ENCODE measurements at places on chromosomes 4 and X.

DNA sequence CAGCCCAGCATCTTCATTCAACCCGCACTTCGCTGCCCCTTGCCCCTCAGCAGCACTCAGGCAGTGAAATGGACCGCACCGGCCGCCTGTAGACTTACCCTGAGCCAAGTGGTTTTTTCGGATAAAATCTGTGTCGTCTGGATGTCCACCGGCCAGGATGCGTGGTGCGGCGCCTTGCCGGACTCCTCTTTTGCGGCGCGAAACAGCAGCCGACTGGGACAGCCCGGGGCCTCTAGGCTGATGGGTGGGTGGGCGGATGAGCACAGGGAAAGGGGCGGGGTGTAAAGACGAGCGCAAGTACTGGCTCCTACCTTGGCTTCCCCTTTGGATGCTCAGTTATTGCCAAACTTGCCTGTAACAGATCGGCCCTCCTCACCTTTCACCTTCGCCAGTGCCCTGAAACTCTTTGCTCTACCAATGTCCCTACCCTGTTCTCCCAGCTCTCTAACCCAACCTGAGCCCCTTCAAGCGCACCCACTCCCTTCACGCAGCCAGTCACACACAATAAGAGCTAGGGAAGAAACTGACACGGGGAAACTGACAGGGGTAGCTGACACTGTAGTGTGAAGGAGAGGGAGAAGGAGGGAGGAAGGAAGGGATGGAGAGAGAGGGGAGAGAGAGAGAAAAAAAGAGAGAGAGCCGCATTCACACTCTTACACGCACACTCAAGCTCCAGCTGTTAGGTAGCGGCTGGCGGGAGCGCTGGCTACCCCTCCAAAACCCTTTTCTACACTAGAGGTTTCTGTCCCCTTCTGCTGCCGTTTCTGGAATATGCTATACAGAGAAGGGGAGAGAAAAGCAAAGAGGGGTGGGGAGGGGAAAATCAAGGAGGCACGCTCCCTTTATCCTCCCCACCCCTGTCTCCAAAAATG, 559 bp downstream of the TRPC5 start:
- DNase-seq = no peak

DNA sequence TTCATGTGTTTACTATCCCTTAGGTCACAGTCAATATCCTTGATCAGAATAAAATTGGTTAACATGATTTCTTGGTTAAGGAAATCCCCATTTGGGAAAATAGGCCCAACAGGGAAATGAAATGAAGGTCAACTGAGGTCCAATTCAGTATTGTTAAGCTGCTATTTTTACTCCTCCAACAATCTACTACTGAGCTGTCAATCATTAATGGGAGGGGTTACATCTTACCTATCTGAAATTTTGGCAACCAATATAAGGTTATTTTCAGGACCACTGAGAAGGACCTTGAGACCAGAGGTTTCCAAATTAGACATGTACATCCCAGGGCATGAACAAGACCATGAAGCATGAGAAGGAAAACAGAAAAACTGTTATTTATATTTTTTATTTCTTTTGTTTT, 64.2 kb upstream of the ALG13 start:
- no peak for DNase-seq

GRCh38 chr4:99462875-99463464, 27.8 kb upstream of the ADH7 start:
- DNase-seq = peak; percentile 78

GRCh38 chr4:38866973-38867477, 581 bp upstream of the FAM114A1 start:
- DNase-seq = no peak

GRCh38 chr4:65893271-65893670, 223.0 kb upstream of the EPHA5 start:
- no peak for DNase-seq

- DNase-seq = no peak
Measured at GRCh38 chrX:99172958-99173357, 1237.1 kb downstream of the PCDH19 start.

DNA sequence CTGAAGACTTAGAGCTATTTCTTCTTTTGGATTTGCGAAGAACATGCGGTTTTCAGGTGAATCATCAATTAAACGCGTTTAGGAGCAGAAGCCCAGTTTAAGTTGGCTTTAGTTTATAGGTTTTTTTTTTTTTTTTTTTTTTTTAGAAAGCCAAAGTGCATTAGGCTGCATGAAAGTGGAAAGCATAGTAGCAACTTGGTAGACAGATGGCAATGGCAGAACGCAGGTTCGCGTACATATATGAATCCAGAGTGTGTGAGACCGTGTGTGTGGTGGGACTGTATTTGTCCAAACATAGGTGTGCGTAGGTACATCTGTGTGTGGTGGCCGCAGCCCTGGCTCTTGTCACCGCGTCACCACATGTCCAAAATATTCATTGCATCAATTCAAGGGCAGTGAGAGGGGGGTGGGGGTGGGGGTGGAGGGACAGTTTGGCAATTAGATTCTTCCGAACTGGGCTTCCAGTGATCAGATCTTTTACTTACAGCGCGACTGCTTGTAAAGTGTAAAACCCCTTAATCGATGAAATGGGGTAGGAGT, 901 bp downstream of the JADE1 start:
- peak; percentile 43 for DNase-seq

GRCh38 chrX:15143050-15143824, 126.6 kb downstream of the ASB9 start:
- peak; percentile 41 for DNase-seq

DNA sequence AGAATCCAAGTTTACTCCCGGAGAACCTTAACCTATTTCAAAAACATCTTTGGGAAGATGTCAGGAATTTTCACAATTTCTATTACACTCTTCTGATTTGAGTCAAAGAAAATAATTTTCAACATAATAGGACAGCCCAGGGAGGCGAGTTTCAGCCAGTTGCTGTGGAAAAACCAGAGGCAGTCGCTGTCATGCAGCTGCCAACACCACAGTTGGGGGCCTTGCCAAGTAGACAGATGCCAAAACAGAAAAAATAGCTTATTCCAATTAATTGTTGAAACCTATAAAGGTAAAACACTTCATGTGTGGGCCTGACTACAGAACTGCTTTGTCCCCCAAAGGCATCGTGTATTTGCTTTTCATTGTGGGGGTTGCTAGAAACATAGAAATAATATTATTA, 225.8 kb downstream of the DMD start:
- DNase-seq = peak; percentile 5

- no peak for DNase-seq
Measured at GRCh38 chr4:182877326-182877883, 39.8 kb downstream of the DCTD start.

- no peak for DNase-seq
Measured at GRCh38 chrX:39736216-39737211, 361.2 kb downstream of the BCOR start.

- no peak for DNase-seq
Measured at GRCh38 chr4:8051644-8052043, 107.0 kb downstream of the ABLIM2 start.

DNA sequence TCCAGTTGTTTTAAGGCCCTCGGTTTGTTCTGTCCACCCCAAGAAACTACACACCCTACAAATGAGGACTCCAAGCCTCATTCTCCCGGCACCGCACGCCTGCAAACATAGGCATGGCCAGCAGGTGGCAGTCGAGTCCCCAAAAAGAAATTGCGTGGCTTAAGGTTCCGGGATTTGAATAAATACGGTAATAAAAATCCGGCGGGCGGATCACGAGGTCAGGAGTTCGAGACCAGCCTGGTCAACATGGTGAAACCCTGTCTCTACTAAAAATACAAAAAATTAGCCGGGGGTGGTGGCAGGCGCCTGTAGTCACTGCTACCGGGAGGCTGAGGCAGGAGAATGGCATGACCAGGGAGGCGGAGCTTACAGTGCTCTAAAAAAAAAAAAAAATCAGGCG, 21.8 kb upstream of the CSF2RA start:
- peak; percentile 75 for DNase-seq

DNA sequence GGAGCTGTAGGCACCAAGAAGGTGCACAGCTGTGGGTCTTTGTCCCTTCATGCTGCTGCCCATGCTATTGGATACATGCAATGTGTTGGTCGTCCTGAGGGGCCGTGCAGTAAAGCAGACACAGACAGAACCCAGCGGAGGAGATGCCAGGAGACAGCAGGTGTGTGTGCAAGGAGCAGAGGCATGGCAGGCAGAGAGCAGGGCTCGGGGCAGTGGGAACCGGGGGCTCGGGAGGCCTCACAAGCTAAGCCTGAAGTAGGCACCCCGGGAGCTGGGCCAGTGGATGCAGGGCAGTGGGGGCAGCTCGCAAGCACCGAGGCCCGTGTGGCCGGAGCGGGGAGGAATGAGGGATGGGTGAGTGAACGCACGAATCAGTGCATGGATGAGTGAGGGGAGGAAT, 13.2 kb downstream of the HTRA3 start:
- DNase-seq = no peak

- DNase-seq = no peak
Measured at GRCh38 chrX:111244235-111244750, 26.0 kb downstream of the CAPN6 start.

DNA sequence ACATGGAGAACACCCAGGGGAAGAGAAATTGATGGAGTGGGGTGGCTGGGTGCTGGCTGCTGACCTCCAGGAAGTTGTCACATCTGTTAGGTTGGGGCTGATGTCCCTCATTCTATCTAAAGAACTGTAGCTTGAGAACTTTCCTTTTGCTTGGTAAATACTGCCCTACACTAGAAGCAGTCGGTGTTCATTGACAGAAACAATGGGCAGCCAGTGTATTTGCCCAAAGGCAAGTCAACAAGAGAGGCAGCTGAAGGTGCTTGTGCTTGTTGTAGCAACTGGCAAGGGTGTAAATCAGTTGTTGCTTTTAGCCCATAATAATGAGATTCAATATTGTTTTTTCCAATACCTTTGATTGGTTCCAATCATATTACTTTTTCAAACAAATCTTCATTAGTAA, 956 bp downstream of the TMEM154 start:
- DNase-seq = no peak

- DNase-seq = no peak
Measured at GRCh38 chr4:38192516-38192915, 232.3 kb downstream of the PTTG2 start.

- DNase-seq = no peak
Measured at GRCh38 chr4:95170176-95170575, 378.6 kb downstream of the UNC5C start.

GRCh38 chr4:181258569-181258968, 984.6 kb upstream of the TENM3 start:
- DNase-seq = no peak

GRCh38 chr4:147909225-147909624, 177.3 kb downstream of the ARHGAP10 start:
- DNase-seq = no peak

GRCh38 chr4:24321131-24321530, 263.2 kb downstream of the DHX15 start:
- no peak for DNase-seq

DNA sequence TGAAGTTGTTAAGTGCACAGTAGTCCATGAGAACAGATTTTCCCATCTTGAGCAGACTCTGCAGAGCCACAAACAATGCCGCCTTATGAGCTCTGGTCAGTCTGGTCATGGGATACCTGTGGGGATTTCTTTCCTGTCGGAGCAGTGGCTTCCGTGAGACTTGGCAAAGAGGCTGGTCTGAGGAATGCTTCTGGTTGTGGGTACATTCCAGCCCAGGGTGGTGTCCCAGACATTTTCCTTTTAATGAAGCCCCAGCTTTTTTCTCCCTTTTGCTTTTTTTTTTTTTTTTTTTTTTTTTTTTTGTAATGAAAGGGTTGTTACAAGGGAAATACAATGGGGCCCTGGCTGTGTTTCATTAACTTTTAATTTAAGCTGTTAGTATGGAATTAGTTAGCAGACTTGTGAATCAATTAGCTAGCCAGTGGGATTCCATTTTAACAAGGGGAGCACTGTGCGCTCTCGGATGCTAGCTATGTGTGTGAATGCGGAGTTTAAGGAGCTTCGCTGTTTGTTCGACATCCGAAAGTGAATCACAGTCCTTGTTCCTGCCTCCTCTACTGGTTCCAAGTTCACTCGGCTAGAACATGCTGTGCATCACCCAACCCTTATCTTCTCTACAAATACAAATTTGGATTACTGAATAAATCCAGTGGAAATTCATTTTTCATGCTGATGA, 225.1 kb downstream of the CBR4 start:
- no peak for DNase-seq

DNA sequence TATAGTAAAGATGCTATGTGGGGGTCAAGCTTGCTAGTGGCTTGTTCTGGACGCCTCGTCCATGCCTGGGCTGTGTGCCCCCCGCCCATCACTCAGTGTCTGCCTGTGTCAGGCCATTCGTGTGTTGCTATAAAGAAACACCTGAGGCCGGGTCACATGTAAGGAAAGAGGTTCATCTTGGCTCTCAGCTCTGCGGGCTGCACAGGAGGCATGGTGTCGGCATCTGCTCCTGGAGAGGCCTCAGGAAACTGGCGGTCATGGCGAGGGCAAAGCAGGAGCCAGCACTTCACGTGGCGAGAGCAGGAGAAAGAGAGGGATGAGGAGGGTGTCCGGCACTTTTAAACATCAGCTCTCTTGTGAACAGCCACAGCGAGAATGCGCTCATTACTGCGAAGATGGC, 25.2 kb downstream of the PIGG start:
- DNase-seq = no peak

- peak; percentile 49 for DNase-seq
Measured at GRCh38 chr4:2296631-2297601, 35.0 kb upstream of the MXD4 start.

Measured in D341Med (cell line).